Cortex of kidney (tissue), 1 donor: ENCODE measurements at places on chromosomes 7 and 10.

- no peak for DNase-seq
Measured at GRCh38 chr10:44771233-44771995, 139.7 kb upstream of the TMEM72 start.

DNA sequence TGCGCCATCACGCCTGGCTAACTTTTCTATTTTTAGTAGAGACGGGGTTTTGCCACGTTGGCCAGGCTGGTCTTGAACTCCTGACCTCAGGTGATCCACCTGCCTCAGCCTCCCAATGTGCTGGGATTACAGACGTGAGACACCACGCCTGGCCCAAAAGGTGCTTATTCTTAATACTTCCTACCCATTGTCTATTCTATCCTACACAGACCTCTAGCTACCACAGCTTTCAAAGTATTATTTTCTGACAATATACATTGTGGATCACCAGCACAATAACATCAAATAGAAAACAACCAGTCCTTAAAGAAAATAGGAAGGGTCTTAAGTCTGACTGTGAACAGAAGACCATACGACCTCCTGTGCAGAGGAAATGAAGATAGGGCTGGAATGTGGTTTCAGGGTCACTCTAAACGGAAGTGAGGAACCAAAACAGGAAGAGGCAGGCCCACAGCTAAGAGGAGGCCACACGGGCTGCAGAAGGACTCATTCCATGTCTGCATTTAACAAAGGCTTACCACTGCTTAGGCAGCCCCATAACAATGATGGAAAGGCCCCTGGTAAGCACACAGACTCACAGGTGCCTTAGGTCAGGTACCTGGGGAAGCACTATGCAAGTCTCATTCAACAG, 115.2 kb downstream of the ZFAND4 start:
- DNase-seq, result no peak

DNA sequence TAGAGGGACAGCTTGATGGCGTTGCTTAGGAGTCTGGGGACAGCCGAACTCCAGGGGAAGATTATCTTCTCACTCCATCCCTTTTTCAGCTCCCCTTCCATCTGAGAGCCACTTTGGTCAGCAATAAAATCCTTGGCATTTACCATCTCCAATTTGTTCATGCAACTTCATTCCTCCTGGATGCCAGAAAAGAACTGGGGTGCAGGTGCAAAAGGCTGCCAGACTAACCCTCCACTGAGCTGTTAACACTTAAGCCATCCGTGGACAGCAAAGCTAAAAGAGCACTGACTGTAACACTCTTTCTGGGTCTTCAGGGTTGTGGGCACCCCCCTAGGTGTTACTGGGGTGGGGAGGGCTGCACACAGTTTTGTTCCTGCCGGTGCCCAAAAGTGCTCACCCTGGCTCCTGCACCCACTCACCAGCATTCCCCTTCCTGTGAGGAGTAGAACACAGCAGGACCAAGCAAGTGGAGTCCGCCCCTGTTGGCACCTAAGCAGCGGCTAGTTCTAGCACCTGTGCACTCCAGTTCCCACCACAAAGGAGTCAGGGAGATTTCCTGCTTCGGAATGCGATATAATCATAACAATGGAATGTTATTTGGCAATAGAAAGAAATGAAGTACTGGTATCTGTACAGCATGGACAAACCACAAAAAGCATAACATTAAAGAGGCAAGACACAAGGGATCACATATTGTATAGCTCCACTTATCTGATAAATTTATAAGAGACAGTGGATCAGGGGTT, 95.1 kb downstream of the NPY start:
- DNase-seq, result no peak

- DNase-seq, result no peak
Measured at GRCh38 chr7:70376561-70377031, 755.3 kb upstream of the GALNT17 start.

- no peak for DNase-seq
Measured at GRCh38 chr10:100148353-100149211, 37.2 kb downstream of the ERLIN1 start.

- no peak for DNase-seq
Measured at GRCh38 chr7:30994206-30995100, 30.7 kb downstream of the GHRHR start.

DNA sequence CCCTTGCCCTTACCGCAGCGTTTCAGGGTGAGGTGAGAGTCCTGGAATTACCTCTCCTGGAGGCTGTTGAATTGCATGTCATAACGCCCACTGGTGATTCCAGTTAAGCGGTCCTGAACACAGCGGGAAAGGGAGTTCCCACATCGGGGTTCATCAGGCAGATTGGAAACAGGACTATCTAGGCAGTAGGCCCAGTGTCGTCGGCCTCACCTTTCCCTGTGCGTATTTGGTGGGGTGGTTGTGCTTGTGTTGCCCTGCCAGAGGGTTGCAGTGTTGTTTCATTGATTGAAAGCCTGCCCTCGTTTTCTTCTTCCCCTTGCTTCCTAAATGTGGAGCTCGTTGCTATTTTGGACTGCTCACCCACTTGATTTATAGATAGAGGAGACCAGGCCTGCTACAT, 10.6 kb upstream of the SUN1 start:
- no peak for DNase-seq

GRCh38 chr7:108409146-108409545, 47.1 kb downstream of the NRCAM start:
- no peak for DNase-seq

DNA sequence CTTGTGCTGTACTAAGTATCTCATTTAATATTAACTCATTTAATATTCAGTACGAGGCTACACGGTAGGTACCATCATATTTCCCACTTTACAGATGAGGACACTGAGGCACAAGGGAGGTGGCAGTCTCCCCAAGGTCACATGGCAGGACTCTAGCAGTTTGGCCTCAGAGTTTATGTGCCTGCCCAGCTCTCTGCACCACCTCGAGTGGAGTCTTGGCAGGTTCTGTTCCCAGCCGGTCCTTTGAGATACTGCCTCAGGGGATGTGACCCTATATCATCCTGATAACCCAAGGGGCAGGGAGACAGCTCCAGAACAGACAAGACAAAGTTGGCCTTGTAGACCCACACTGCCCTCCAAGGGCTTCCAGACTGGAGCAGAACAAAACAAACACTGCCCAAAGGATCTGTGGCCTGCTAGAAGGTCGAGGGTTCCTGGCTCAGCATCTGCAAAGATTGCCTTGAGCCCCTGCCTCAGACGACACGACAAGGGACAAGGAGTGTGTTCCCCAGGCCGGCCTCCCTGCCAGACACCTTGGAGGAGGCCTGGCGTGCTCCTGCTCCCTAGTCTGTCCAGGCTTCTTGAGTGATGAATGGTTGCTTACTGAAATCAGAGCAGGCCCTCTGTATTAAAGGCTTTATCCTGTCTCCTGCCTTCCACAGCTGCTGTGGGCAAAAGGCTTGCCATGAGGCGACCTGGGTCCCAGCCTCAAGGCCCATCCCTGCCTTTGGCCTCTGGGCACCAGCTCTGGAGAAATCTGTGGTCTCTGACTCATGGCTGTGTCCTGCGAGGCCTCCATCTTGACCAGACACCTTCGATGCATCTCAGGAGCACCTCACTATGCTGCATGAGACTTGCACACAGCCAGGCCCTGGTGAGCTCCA, 3.9 kb upstream of the PWWP2B start:
- no peak for DNase-seq

DNA sequence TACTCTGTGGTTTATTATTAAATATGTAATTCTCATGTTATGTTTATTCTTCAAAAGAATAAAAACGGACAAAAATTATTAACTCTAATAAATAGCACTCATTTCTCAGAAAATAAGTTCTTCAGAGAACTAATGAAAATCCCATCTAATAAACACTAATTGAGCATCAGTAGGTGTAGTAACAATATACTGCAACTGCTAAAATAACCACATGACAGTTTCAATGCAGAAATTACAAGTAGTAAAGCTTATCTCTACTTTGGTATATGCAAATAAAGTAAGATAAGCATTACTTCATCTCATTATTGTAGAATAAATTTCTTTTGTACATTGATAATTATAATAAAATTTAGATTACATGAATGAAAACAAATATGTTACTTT, 56.4 kb upstream of the DKK1 start:
- no peak for DNase-seq

- no peak for DNase-seq
Measured at GRCh38 chr10:16639471-16639870, 117.8 kb upstream of the C1QL3 start.

- DNase-seq, result no peak
Measured at GRCh38 chr7:4684846-4685245, 2.8 kb downstream of the FOXK1 start.

- DNase-seq, result no peak
Measured at GRCh38 chr7:92137557-92137956, 3.3 kb upstream of the CYP51A1 start.

GRCh38 chr7:156432018-156432417, 208.6 kb upstream of the RNF32 start:
- DNase-seq, result no peak

DNA sequence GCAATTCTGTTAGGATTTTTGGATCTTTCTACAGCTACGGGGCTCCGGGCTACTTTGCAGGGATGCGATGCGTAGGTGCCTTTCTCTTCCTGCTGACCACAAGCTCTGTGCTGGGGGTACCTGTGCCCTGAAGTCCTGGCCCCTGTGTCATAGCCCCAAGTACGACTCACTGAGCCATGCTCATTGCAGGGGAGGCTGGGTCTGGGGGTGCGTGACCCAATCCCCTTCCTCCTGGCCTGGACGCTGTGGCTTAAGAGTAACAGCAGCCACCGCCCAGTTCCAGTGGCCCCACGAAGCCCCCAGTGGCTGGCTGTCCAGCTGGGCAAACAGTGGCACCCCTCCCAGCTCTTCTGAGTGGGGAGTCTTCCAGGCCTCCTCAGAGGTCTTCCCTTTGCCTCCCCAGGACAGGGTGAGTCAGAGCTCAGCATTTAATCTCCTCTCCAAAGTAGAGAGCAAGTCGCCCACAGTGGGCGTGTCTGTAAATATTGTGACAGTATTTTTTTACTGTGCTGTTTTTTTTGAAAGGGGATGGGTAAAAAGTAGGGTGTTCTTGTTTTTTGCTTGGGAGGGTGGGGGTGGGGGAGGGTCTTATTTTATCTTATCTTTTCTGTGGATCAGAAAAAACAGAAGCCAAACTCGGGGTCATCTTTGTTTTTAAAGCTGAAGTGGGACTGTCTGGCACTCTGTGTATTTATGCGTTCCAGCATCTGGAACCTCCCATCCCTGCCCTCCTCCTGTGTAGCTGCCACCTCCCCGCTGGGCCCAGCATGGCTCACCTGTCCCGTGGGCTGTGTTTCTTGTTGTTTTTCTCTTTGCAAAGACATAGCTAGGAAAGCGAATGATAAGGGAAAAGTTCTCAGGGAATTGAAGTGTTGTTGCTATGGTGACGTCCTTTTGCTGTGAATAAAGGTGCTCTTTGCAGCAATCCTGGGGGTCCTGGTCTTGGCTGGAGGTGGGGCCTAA, 8.2 kb downstream of the LFNG start:
- DNase-seq, result no peak

GRCh38 chr7:158676171-158676840, 28.3 kb downstream of the NCAPG2 start:
- DNase-seq, result no peak
